ENCODE measurements at places on chromosomes 6 and 20. TPM values are rescaled to one million over a fixed set of nuclear protein-coding genes. Genes with fewer than 3 reads are reported as not detected.

POLH gene
- 24.4 TPM for polyA plus RNA-seq

BCAS1 gene
- polyA plus RNA-seq = not detected

- no peak for DNase-seq
These were observed 2.9 kb downstream of the NRN1 start for GRCh38 chr6:6003621-6004366.

DNA sequence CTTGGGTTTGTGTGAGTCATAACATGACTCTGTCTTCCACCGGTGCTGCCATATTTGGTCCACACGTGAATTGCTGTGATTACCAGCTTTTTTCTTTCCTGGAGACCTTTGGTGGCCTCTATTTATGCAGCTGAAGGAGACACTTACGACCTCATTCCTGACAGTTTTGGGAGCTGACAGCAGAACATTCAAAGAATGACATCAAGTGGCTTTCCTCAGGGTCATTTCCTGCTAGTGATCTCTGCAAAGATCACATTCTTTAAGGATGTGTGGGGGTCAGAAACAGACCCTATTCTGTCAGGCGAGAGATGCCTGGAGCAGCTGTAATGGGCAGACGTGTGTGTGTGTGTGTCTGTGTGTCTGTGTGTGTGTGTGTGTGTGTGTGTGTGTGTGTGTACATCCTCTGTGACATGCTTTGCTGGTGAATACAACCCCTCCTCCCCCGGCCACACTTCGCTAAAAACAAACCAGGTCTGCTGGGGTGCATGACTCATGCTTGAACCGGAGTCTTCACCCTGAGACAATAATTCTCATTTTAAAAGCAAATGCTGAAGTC is 115.6 kb downstream of the TMEM170B start:
- no peak for DNase-seq

DNA sequence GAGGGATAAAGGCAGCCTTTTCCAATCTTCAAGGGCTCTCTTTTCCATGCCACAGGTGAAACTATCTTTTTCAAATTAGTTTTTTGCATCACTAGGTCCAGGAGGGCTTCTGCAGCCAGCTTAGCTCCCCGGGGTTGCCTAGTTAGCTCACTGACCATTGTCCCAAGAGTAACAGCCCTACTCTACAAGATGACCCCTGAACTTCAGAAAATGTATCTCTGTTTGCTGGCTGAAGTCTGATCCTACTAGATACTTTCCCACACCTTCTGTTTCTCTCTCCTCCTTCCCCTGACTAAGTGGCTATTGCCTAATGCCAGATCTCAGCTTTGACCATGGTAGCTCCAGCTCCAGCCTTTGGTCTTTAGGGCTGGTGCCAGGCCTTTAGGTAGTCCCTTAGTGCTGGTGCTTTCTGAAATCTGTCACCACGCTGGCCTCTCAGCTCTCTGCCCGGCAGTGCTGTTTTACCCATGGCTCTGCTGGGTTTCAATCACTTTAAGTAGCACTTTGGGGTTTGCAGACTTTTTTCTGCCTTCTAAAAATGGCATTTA is 255.1 kb downstream of the RNGTT start:
- no peak for DNase-seq

GRCh38 chr20:952196-952795 is 36.2 kb upstream of the ANGPT4 start:
- DNase-seq = no peak

Measured in keratinocyte (primary cell).